ENCODE measurements at places on chromosomes 7 and 10.

- no peak for DNase-seq
Observed at GRCh38 chr7:38051786-38052185, 126.3 kb upstream of the STARD3NL start.

- no peak for DNase-seq
Observed at GRCh38 chr7:50214126-50214670, 90.3 kb upstream of the IKZF1 start.

DNA sequence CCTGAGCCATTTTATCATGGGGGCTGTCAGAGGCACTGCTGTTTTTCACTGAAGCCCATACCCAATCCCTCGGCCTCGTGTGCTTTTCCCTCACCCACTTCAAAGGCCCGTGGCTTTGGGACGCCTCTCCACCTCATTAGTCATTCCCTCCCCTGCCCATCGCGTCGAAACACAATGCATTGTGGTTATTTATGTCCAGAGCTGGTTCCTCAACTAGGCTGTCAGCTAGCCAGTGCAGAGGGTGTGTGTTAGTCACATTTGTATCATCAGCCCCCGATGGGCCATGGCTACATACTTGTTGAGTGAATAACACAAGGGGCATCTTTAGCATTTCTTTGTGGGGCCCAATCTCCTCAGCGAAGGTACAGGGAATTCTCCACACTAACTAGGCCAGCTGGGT lies 3.8 kb upstream of the CRCP start:
- peak; percentile 75 for DNase-seq

GRCh38 chr7:118855290-118855689 lies 630.8 kb downstream of the ANKRD7 start:
- DNase-seq = no peak

DNA sequence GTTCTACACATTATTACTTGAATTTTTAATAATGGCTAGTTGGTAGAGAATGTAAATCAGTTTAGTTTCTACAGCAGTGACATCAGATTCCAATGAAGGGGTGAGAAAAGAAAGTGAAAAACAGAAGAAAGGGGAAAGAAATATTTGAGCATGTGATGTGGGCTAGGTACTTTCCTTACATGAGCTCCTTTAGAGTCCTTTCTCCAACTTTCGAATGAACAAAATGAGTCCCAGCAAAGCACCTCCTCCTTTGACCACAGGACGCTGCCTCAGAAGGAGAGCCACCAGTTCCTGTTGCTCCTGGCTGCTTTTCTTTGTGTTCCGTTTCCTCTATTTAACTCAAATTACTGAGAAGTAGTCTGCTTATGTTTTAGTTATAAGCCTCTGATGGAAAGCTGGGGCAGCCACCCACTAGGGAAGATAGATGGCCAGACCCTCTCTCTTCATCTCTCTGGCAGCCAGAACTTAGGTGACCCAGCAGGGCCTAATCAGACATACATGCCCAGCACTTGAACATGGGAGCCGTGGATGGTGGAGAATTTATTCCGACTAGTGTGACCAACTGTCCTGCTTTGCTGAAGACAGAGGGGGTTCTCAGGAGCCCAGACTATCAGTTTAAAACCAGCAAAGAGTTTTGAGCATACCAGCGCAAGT lies 82.4 kb upstream of the NME8 start:
- no peak for DNase-seq

DNA sequence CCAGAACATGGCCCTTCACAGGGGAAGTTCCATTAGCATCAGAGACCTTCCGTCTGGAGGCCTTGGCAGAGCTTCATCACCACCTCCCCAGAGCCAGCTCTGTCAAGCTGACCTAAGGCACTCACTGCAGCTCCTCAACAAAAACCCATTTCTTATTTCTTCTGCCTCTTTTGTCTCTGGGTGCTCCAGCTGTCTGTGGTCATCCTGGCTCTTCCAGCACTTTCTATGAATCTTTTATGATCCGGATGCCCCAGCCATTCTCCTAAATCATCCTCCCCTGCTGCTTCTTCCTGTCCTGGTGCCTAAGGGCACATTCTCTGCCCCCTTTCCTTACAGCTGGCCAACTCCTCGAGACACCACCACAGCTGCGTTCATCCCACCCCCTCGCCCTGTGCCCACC lies 171.7 kb upstream of the INSYN2A start:
- DNase-seq = no peak

GRCh38 chr7:78055599-78055998 lies 257.0 kb downstream of the PHTF2 start:
- no peak for DNase-seq

DNA sequence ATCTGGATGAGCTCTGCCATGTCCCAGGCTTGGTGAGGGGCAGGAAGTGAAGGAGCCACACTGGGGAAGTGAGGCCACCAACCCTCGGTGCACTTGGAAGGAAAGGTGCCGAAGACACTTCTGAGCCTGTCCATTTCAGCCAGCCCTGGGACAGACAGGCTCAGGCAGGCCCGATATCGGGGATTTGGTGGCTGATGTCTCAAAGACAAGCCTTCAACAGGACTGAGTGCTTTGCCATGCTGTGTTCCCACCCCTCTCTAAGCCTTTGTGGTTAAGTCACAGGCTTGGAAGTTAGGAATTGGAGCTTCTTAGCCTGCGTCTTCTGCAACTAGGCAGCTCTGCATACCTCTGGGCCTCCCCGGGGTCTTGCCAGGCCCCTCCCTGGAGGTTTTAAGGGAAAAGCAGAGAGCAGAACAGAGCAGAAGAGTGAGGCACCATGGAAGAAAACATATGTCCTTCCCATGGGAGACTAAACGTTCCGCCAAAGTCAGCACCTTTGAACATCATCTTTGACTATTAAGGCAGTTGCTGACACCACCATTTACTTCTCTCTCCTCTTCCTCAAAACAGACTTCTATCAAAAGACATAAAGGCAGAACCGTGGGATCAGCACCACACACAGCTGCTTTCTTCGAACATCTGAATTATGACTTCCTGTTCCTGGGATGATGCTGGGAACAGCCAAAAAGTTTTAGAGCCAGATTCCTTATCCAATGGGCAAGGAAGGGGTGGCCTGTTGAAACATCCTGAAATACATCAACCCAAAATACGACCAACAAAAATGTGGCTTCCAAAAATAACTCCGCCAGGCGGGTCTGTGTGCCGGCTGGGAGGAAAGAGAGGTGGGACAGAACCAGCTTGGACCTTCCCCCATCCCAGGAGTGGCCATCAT lies 71.8 kb downstream of the AFAP1L2 start:
- DNase-seq = no peak

DNA sequence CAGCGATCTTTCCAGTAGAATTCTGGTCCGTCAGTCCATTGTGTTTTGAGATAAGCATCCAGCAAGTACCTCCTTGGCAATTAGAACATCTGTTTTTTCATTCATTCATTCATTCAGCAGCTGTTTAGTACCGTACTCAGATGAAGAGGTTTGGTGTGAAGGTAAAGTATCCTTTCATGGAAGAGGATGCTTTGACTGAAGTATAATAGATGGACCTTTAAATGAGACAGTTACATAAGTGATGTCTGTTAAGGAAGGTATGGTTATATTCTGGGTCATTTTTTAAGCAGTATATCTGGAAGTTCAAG lies 1.2 kb downstream of the MAPK8 start:
- no peak for DNase-seq

GRCh38 chr10:123284022-123284421 lies 129.8 kb downstream of the BUB3 start:
- DNase-seq = no peak

DNA sequence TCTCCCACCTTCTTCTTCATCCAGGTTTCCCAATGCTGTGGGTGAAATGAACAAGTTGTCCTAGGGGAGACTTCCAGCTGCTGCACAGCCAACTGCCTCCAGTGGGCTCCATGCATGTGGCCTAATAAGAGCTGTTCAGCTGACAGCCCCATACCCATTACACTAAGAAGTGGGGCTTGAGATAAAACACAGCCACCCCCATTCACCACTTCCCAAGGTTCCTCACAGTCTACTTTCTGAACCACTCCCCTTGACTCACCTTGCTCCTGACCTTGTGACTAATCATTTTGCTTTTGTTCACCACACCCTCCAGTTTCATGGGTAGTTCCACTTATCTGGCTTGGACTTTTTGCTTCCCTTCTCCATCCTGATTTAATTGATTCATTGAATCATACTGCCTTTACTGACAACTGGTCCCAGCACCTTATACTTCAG lies 119.3 kb downstream of the CABCOCO1 start:
- no peak for DNase-seq

- peak; percentile 59 for DNase-seq
Observed at GRCh38 chr7:77565917-77566316, 28.8 kb downstream of the PTPN12 start.
